Skeletal muscle cell (primary cell): ENCODE measurements at places on chromosomes 16 and 17.
A peak's percentile ranks its signal among the peaks of the same experiment; 100 is the strongest.

DNA sequence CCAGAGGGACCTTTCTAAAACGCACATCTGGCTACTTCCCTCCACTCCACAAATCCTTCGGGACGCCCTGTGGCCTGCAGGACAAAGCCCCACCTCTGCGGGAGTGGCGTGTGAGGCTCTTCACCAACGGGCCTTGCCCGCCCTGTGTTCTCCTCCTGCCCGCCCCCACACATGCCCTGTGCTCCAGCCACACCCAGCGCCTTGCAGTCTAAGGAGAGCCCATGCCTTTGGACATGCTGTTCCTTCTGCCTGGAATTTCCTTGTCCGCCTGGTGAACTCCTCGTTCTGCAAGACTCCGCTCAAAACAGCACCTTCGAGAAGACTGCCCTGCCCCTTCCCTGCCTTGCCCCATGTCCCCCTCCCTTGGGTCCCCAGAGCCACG is 7.4 kb downstream of the ELOB start:
- DNase-seq = peak; percentile 42

- DNase-seq = no peak
Observed at GRCh38 chr17:34764716-34765115, 185.3 kb downstream of the TMEM132E start.

DNA sequence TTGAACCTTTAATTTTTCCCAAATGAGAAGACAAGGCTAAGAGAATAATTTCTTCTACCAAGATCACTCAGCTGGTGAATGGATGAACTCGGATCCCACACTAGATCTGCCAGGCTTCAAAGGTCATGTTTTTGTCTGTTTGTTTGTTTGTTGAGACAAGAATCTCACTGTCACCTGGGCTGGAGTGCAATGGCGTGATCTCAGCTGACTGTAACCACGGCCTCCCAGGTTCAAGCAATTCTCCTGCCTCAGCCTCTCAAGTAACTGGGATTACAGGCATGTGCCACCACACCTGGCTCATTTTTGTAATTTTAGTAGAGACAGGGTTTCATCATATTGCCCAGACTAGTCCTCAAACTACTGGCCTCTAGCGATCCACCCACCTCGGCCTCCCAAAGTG is 6.6 kb downstream of the ZNF19 start:
- no peak for DNase-seq

DNA sequence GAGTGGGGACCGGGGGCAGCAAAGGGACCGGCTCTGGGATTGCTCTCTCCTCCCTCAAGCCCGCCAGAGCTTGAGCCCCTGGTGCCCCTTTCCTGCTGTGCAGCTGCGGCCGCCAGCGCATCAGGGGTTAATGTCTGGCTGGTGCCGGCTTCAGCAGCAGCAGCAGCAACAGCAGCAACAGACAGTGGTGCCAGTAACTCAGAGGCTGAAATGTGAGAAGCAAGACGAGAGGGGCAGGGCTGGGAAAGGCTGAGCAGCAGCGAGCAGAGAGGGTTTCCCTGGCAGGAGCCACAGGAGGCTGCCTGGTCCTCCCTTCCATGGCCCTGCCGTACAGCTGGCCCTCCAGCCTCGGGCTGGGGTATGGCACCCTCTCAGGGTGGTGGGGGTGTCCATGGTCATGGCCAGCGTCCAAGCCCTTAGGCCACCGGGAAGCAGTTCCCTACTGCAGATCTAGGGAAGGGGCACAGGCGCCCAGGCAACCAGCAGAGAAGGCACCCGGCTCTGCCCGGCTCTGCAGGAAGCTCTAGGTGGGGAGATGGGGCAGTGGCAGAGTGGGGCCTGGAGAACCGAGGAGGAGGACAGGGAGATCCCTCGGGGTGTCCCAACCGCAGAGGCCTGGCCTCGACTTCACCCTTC is 21.1 kb upstream of the TFAP4 start:
- DNase-seq = peak; percentile 53

- DNase-seq = no peak
Observed at GRCh38 chr16:70809392-70810060, 8.6 kb upstream of the VAC14 start.

DNA sequence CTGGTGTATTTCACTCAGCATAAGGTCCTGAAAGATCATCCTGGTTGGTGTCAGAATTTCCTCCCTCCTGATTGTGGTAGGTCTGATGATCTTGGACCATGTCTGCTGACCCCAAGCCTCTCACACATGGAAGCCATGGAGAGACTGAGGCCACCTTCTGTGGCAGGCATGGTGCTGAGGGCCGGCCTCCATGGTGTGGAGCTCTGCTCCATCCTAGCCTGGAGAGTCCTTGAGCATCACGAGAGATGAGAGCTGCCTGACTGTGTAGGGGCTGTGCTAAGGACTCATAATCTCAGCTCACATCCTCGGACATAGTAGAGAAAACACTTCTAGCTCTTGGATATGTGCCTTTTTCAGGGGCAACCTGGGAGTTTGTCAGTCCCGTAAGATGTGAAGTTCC is 40.6 kb downstream of the MPRIP start:
- no peak for DNase-seq

GRCh38 chr17:42122371-42123303 is at the start of gene HSPB9:
Gene HSPB9, plus strand, starts transcription at chr17:42122804. Its CDS starts 47 bp downstream, at chr17:42122851.
- DNase-seq = no peak

- DNase-seq = no peak
Observed at GRCh38 chr16:22063888-22064467, 28.4 kb upstream of the VWA3A start.

GRCh38 chr17:75636381-75637142 is 3.3 kb downstream of the SMIM5 start:
- DNase-seq = no peak

DNA sequence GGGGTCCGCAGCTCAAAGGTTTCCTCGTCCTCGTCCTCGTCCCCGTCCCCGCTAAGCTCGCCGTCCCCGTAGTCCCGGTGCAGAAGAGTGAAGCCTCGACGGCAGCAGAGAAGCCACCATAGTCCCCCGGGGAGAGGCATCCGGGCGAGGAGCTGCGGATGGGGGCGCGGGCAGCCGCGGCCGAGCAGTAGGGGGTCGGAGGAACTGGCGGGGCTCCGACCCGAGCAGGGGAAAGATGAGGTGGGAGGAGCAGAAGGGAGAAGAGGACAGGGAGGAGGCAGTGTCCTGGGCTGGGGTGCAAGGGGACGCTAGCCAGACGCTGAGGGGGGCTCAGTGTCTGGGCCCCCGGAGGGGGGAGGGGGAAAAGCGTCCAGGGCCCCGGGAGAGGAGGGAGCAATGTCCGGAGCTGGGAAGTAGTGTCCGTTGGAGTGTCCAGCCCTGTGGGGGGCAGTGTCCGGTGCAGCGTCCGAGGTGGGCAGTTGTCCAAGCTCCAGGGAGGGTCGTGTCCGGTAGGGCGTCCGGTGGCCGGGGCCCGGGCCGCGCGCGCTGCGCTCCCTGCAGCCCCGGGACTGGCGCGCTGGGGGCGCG is at the start of gene PLEKHH3:
Gene PLEKHH3, minus strand, starts transcription at position 571 of the 588 bp plus-strand sequence. Its CDS starts 431 bp downstream, at position 140.
- no peak for DNase-seq

- no peak for DNase-seq
Observed at GRCh38 chr16:29898804-29899515, 390 bp downstream of the SEZ6L2 start.

DNA sequence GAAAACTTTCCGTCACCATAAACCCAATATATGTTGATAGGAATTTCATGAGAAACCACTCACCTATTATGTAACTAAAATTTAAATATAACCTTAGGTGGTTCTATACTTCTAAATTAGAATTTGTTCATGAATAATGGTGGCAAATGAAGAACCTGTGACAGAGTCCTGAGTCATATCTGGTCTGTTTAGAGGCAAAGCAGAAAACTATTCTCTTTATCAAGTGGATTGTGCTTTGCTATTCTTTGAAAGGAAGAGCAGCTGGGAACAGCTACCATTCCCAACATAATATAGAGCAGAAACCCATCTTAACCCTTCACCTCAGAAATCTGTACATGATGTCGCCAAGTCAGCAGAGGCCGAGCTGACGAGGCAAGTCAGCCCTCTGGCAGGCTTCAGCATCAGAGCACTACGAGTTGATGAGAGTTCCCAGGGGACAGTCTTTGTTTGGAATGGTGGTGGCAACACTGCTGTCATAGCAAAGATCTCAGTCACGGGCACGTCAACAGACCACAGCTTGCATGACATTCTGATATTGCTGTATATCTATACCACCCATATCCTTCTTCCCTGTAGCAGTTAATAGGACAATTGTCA is 631.9 kb upstream of the CA10 start:
- no peak for DNase-seq

GRCh38 chr17:78677303-78678221 is 100.4 kb upstream of the DNAH17 start:
- no peak for DNase-seq

DNA sequence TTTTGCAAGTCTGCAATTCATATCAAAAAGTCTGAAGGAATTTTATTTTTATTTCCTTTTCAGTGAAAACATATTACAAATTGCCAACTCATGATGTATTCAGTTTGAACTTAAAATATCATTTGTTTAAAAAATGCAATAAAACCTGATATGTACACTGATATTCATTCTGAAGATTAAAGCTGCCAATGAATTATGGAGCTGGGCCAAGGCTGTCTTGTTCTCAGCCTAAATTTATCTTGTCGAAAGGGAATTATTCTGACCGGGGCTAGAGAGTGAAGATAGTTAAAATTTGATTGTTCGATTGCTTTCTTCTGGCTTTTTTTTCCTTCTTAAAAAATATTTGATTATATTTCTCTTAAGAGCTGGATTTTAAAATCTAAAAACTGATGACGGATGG is 54.0 kb upstream of the RBFOX1 start:
- no peak for DNase-seq

- DNase-seq = no peak
Observed at GRCh38 chr17:65730711-65731169, 169.3 kb upstream of the AXIN2 start.

DNA sequence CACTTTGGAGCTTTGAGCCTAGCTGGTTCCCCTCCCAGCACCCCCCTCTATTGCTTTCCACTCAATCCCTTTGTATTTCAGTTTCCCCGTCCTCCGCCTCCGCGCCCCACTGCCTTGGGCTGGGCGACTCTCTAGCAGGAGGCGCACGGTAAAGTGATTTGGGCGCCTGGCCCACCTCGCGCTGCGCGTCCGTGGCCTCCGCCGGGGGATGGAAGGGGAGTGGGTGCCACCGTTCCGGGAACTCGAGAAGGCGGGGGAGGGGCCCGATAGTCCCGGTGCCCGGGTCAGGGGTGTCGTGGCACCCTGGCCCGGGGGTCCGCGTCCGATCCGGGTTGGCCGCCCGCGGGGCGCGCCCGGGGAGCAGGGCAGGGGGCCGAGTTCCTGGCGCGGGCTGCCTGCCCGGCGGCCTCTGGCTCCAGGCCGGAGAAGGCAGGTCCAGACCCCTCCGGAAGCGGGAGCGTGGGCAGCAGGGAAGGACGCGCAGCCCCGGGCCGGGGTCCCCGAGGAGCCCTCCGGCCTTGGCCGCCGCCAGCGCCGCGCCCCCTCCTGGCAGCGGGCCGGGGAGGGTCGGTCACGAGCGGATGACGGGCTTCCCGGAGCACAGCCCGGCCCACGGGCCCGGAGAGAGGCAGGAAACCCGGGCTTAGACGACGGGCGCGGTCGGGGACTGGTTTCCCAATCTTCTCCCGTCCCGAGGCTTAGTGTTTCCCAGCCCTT is 15.8 kb downstream of the MEOX1 start:
- DNase-seq = no peak

DNA sequence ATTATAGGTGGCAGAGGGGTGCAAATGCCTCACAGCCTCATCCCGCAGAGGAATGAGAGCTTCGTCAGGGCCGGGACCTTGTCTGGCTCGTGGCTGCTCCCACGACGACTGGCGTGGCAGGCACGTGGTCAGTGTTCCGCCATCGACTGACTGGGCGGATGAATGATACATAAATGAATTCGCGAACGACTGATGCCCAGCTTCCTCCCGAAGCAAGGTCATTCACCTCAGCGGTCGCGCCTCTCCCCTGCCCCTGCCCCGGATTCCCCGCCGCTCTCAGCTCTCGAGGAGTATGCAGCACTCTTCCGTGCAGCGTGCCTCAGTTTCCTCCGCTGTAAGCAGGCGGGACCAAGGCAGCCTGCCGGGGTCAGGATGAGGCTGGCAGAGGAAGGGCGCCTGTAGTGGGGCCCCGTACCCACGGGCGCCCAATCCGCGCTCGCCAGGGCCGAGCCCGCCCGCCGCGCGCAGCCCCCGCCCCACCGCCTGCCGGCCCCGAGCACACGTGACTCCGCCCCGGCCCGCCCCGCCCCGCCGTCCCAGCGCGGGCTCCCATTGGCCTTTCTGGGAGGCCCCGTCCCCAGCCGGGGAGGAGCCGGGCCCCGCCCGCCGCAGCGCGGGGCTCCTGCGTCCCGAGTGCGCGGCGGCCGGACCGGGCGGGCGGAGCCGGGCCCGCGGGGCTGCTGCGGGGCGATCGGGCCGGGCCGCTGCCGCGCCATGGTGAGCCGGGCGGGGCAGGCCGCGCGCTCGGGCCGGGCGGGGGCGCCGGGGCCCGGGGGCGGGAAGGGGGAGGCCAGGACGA is at the start of gene SNN:
Gene SNN, plus strand, starts transcription at position 632 of the 799 bp plus-strand sequence. CDS start 7,605 bp downstream, outside the sequence.
- peak; percentile 42 for DNase-seq

DNA sequence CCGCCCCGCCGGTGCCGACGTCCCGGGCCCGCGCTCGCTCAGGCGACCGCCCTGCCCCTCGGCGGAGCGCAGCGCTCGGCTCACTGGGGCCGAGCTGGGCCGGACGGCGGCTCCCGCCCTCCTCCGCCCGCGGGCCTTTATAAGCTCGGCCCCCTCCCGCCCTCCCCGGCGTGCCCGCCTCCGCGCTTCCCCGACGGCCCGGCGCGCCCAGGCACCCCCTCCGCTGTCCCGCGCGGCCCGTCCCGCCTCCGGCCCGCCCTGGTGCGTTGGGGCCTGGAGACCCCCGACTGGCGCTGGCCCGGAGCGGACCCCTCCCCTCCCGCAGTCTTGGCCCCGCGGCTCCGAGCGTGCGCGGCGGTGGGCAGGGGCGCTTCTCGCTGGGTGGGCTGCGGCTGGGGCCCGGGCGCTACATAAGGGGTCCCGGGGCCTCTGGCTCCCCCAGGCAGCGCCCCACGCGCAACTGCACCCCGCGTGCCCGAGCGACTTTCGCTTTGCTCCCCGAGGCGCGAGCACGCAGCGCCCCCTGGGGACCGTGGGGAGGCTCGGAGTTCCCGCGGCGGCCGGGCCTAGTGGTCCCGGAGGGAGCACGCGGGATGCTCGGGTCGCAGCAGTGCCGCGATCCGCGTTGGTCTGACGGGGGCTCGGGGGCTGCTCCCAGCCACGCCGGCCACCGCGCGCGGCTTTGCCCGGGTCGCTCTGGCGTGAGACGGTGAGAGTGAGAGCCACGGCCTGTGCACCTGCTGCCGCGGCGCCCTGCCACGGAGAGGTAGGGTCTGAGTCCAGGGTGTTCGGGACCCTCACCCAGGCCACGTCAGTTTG is at the start of gene PIEZO1:
Gene PIEZO1, minus strand, starts transcription at position 115 of the 819 bp plus-strand sequence. CDS start 256 bp downstream, outside the sequence.
- DNase-seq = no peak

GRCh38 chr17:69696650-69697049 is 282.2 kb downstream of the MAP2K6 start:
- DNase-seq = no peak

GRCh38 chr17:73754886-73755400 is 110.7 kb upstream of the SDK2 start:
- DNase-seq = no peak

- DNase-seq = no peak
Observed at GRCh38 chr16:51812945-51813344, 661.9 kb upstream of the SALL1 start.

GRCh38 chr16:35409503-35409902 is 1950.1 kb downstream of the TP53TG3F start:
- DNase-seq = no peak

- DNase-seq = no peak
Observed at GRCh38 chr17:57721967-57722703, 23.0 kb downstream of the CCDC182 start.

- DNase-seq = no peak
Observed at GRCh38 chr17:56717471-56717870, 116.2 kb downstream of the C17orf67 start.
